Stimulated activated CD8-positive, alpha-beta memory T cell treated with anti-CD3 and anti-CD28 coated beads, Interleukin-4, amount 100 ng/mL, for 48 hours (primary cell): ENCODE measurements at places on chromosomes 6 and 20.
A peak's percentile ranks its signal among the peaks of the same experiment; 100 is the strongest.

DNA sequence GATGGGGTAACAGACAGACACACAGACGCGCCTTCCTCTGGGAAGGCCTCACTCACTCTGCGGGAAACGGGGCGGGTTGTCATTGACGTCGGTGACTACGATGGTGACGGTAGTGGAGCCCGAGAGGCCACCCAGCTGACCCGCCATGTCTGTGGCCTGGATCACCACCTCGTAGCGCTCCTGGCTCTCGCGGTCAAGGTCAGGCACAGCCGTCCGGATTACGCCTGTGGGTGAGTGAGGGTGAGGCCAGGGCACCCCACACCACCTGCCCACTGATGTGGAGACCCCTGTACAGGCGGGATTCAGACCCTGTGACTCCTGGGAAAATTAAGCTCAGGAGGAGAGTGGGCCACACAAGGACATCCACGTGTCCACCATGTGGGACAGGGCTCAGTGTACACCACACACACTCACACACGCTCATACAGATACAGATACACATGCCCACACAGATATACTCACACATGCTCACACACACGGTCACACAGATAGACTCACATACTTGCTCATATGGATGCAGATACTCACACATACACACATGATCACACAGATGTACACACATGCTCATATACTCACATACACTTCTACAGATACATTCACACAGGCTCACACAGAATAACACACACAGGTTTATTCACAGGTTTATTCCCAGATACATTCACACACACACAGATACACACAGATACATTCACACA lies 91.4 kb downstream of the CDH22 start:
- DNase-seq, result no peak

DNA sequence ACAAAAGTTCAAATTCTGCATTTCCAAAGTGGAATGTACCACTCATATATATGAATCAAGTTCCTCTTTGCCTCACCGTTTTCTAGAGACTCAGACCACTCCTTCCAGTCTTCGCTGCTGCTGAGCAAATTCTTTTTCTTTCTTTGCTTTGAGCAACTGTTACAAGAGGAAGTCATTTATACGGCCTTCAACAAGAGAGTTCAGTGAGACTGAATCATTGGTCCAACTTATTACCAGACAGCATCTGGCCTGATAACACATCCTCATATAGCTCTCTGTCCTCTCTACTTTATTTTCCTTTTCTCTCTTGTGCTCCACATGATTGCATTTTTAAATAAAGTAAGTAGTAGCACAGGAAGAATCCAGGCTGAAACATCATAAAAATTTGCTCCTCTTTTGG lies 652.7 kb downstream of the PHF3 start:
- DNase-seq, result no peak

DNA sequence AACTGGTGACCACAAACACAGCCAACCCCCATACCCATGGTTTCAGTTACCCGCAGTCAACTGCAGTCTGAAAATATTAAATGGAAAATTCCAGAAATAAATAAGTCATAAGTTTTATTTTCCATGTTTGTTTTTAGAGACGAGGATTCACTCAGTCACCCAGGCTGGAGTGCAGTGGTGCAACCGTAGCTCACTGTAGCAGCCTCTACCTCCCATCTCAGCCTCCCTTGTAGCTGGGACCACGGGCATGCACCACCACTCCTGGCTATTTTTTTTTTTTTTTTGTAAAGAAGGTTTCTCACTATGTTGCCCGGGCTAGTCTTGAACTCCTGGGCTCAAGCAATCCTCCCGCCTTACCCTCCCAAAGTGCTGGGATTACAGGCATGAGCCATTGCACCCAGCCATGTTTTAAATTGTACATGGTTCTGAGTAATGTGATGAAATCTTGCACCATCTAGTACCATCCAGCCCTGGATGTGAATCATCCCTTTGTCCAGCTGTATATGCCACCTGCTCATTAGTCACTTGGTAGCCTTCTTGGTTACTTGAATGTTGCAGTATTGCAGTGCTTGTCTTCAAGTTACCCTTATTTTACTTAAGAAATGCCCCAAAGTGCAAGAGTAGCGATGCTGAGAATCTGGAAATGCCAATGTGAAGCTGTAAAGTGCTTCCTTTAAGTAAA lies 14.5 kb downstream of the CSNK2A1 start:
- DNase-seq, result no peak

GRCh38 chr6:130239755-130240154 lies 17.0 kb upstream of the SAMD3 start:
- no peak for DNase-seq

- DNase-seq, result no peak
Observed at GRCh38 chr20:19823971-19824370, 65.9 kb downstream of the RIN2 start.

- no peak for DNase-seq
Observed at GRCh38 chr6:152161501-152161900, 354.0 kb downstream of the ESR1 start.

DNA sequence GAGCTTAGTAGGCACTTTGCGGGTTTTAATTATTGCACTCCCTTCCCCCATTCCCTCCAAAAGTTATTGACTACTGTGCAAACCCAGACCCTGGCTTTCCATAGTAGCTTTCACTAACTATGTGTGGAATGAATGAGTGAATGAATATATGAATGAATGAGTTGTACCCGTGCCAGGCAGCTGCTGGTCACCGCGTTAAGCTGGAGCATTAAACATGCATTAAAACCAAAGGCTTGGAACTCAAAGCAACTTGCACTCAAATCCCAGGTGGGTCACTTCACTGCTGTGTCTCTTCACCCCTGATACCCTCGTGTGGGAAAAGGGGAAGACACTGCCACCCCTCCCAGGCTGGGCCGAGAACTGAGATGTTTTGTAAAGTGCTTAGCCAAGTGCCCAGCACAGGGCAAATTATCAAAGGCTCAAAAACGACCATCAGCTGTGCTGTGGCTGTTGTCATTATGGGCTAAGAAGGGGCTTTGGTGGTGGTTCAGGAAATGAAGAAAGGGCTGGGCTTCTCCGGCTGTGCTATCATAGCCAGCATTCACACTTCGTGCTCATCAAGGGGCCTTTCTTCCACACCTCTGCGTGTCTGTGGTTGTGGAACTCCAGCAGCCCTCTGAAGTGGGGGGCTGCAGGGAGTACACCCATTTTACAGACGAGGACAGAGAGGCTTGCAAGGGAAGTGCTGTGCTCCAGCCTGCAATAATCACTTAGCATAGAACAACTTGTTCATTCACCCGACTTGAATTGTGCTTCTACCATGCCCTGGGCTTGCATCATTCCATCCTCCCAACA lies 60.2 kb upstream of the STX16 start:
- no peak for DNase-seq

DNA sequence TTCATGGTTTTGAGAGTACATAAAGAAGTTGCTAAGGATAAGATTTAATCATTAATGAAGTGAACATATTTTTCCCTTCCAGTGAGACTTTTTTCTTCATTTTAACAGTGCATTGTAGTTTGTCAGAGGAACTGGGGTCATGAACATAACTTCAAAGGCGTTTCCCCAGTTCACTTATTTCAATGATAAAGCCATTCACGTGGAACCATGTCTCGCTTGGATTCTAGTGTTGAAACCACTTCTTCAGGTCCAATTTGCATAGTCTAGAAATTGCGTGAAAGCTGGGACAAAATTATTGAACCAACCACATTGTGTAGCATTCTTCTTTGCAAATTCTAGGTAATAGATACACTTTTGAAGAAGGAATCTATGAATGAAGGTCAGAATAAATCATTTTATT lies 197.0 kb downstream of the CLIC5 start:
- no peak for DNase-seq

DNA sequence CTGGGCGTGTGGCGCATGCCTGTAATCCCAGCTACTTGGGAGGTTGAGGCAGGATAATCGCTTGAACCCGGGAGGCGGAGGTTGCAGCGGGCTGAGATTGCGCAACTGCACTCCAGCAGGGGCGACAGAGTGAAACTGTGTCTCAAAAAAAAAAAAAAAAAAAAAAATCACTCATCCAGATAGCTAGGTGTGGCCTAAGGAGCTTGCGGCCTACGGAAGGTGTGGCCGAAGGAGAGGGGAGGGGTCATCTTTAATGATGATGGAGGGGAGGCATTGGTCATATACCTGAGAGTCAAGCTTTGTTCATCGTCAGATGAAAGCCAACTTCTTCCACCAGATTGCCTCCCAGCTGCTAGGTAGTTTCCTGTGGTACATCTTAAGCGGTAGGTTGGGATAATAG lies 801 bp upstream of the PPARD start:
- no peak for DNase-seq

GRCh38 chr20:11047559-11047958 lies 373.8 kb upstream of the JAG1 start:
- DNase-seq, result no peak

GRCh38 chr6:128179876-128180438 lies 279.1 kb upstream of the THEMIS start:
- DNase-seq, result no peak

DNA sequence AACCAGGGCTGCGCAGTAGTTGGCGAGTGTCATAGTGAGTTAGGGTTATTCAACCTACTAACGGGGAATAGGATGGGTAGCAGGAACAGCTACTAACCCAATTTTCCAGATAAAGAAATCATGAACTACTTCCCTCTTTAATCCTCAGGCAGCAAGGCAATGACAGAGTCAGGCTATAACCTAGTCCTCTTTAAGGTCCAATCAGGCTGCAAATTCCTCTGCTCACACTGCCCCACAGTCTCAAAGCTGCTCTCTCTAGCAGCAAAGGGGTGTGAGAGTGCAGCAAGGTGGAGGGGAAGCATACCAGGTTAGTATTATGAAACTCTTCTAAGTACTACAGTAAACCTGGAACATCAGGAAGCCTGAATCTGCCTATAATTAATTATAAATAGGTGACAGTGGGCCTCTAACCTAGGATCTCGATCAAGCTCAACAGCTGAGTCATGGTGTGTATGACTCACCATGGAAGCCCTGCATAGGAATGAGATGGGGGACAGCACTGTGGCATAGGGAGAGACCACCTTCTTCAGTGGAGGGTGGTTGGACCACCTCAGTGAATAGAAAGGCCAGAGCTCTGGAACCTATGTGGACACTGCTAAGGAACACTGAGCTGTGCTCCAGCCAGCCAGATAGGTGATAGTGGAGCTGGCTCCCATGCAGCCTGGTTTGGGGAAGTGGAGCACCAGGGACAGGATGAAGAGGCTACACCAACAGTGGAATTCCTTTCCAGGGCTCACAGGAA lies 7.9 kb downstream of the PEX6 start:
- no peak for DNase-seq

DNA sequence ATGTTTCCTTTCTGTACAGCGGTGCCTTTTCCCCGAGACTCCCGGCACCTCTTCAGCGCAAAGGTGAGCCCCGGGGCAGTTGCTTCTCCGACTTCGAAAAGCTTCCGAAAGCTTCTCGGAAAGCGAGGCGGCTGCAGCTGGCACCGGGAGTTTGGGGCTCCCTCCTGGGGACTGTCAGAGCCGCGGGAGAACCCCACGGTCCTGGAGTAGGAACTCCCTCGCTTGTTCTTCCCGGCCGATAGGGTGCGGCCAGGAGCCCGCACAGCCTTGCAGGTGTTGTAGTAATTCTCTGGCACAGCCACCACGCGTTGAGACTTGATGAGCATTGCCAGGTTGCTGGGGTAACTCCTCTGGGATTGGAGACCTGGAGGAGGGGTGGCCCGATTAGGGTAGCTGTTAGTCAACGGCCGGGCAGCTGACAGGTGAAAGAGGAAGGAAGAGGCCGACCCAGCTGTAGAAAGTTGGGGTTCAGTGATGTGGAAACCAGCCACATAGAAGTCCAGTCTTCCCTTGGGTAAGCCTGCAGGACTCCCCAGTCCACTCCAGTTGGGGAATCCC lies 721 bp downstream of the KDM1B start:
- DNase-seq, result peak; percentile 60

DNA sequence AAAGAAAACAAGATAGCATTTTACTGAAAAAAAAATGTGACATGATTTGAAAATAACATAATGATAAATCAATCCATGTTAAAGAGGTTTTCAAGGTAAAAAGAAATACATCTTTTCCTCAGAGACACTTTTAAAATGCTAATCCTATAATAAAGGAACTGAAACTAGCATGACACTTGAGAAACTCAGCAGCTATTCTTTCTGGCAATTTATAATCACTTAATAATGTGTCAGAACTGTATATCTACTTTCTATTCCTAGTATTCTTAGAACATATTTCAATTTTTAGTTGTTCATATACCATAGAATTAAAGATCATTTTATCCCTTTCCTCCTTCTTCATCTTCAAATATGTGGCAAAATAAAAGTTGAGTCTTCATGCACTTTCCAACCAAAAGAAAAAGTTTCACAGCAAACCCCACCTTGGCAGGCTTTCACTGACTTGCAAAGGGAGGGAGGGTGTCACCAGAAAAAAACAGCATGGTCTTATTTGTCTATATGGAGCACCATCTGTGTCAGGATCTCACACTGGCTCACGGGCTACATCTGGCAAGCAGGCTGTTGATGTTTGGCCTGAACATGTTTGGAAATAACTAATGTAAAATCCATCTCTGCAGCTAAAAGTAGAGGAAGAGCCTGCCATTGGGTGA lies 48.5 kb downstream of the FHL5 start:
- no peak for DNase-seq

GRCh38 chr20:56391596-56392131 lies 351 bp downstream of the AURKA start:
- no peak for DNase-seq

GRCh38 chr6:150448221-150448620 lies 79.4 kb downstream of the IYD start:
- no peak for DNase-seq

DNA sequence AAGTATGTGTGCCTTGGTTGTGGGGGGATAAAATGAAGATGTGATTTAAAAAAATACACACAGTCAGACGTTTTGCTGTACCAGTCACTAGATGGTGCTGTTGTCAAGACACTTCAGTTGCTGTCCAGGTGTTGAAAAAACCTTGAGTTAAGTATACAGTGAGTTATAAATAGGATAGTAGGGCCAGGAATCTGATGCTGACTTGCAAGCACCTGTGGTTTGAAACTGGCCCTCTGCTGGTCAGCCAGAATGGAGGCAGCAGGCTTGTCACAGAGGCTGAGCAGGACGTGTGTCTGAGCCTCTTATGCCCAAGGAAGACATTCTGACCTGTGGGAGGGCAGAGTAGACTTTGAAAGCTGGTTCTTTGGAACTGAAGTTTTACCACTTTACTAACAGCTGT lies 27.8 kb downstream of the RNF8 start:
- DNase-seq, result no peak

- DNase-seq, result no peak
Observed at GRCh38 chr6:1841136-1841535, 231.4 kb downstream of the FOXC1 start.

DNA sequence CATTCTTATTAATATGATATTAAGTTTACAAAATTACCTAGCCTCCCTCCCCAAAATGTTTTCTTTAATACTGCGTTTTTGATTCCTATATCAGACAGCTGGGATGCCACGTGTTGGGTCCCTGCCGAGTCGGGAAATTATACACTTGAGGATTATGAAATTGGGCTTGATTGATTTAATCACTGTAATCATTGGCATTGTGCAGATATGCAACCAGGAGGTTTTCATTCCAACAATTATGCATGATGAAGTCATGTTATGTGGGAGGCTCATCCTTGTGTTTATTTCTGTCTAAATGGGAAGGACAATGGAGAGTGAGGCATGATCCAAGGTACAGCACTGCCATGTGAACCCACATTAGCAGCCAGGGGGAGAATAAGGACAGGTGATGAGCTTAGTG lies 30.6 kb upstream of the RIPOR2 start:
- DNase-seq, result no peak

- no peak for DNase-seq
Observed at GRCh38 chr6:154276810-154277628, 79.6 kb downstream of the IPCEF1 start.
